ENCODE measurements at places on chromosomes 2 and 18. TPM values are rescaled to one million over a fixed set of nuclear protein-coding genes. Genes with fewer than 3 reads are reported as not detected.

DNA sequence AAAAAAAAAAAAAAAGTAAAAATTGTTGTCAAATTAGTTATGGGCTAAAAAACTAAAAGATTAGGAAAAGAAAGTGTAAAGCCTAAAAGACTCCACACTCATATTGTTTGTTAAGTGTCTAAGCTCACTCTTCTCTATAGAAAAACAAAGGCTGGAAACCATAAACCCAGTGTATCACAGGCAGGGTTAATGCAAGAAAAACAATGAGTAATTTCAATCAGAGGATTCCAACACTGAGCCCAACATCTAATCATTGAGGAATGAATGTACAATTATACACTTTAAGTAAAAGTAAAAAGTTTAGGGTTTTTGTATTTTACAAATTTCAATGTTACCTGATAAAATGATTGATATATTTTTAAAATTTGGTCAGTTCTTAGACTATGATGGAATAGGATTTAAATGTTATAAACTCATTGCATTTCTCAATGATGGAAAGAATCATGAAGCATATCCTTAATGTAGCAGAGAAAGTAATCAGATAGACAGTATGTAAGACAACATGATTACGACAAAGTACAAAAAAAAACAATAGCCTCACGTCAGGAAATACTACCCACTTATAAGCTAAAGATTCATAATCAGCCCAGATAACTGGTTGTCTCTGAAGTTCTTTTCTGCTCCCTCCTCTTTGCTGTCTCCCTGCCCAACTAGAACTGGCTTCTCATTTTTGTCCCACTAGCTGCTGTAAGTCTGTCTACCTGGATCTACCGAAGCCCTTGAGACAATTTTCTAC, 44.5 kb upstream of the SP3 start:
- no peak for DNase-seq

- DNase-seq = no peak
Measured at GRCh38 chr2:239167011-239167673, 233.7 kb downstream of the HDAC4 start.

DNA sequence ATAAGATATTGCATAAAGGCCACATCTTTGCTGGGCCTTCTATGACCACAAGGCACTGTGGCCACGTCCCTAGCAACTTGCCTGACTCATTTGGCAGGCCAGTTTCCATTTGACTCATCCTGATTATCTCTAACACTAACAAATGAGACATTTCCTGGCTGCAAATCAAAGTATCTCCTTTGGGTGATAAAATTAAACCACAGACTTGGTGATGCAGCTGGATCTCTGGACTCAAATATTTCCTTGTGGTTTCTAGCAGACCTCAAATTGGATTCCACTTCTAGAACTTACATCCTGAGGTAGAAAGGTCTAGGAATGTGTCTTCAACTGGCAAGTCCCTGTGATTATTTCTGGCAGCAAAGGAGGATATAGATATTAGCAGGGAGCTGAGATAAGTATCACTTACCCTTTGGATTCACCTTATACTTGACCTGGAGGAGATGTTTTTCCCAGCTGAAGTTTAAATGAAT, 167.9 kb upstream of the NXPH2 start:
- DNase-seq = peak; percentile 98

DNA sequence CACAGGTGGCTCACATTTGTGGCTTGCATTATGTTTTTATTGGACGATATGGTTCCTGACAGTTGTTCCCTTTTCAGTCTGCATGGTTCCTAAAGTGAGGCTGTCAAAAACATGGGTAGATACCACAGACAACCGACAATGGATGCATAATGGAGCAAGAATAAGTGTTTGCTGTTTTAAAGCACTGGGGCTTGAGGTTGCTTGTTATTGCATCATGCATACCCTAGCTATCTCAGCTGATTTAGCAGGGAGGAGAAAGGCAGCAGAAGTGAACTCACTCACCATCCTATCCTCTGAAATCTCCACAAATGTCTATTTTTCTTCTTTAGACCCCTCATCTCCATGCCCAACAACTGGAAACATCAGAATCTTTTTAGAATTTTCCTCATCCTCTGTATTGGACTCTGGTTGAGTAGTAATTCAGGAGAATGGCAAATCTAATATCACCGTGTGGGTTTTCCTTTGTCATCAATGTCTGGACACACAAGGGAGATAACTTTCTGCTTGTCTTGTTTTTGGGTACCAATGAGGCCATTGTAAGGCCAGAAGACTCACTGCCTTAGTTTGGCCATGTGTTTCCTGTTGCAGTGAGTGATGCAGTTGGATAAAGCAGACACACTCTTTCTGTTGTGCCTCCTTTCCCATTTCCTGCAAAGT, 46.7 kb downstream of the FBXO48 start:
- DNase-seq = peak; percentile 65

DNA sequence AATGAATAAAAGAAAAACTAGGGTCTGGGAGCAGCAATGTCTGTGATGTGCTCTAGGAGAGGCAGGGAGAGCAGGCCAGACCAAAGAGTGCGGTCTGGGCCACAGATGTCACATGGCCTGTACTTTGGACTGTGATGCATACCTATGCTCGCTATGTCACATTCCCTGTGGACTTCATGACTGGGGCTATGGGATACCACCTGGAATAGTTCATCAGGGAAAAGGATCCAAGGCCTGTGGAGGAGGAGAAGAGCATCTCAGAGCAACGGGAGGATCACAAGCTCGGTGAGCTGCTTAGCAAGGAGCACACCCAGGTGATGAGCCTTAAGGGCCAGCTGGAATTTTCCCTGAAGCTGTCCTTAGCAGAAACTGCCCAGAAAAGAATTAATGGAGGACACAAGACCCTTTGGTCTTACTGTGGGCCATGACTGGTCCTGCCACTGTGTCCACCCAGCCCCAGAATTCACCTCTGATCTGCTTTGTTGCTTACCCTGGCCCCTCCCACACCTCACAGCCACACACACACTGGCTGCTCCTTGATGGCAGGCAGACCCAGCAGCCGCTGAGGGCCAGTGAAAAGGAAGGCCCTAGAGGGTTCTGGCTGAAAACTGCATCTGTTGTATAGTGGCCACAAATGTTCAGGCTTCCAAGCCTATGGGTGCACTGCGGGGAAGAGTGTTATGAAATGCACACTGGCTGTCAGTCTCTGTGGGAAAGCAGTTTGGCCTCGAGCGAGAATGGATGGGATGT, 25.3 kb upstream of the GCC2 start:
- no peak for DNase-seq

DNA sequence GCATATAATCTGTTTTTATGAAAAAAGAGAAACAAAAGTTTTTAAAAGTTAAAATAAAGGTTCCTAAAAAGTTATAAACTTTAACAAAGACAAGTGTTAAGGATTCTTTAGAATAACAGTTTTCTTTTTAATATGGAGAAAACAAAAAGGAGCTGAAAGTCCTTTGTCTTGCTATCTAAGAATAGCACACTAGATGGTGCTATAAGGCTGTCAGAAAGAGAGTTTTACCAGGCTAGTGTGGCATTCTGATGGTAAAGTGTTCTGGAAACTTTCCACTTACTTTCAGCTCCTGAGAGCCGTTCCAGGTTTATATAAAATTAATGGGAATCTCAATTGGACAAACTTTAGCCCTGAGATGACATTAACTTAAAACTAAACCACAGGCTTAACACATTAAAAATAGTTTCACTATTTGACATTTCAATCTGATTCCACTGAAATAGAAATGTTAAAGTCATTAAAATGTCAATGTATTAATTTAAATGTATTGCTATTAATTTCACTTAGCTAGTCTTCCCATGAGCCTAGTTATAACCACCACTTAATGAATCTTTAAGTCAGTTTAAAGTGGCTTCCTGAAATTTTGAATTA, 3.7 kb downstream of the FBXO48 start:
- peak; percentile 75 for DNase-seq

DNA sequence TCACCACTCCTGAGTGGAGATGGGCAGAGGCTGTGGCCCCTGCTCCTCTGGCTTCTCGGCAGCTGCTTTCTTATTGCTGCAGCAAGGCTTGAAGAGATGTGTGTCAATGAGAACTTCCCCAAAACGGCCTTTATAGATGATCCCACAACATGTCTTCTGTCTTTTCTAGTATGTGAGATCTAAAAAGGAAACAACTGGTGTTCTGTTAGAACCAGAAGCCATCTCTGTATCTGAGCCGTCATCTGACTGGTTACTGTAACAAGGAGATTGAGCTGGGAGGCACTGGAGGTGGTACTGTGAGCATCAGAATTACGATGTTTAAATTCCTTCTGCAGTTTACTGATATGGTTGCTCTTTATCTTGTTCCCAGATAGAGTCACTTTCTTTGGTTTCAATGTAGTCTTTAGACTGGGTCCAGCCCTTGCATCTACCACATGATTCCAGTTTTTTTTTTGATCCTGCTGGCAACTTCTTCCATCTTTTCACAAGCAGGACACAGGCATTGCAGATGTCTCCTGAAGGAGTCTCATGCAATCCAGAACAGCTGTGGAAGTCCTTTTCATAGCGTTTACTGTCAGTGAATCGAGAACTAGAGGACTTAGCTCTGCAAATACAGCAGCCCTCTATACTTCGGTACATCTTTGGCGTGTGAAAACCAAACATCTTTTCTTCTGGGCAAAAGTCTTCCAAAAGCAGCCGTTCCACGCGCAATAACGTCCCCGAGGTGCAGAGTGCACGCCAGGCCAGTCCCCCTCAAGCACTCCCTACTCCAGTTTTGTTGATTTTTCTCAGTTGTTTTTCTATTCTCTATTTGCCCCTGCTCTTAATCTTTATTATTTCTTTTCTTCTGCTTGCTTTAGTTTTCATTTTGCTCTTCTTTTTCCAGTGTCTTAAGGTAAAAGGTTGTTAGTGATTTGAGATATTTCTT, 29.7 kb downstream of the TAF4B start:
- DNase-seq = peak; percentile 3

Gene RRM2
- 20.7 TPM for total RNA-seq

Gene PLB1
- 0.39 TPM for total RNA-seq

Gene SP9
- total RNA-seq = not detected

Data from cardiac muscle cell (in vitro differentiated cells and primary cell).